ENCODE measurements at places on chromosomes 1 and 21. TPM values are rescaled to one million over a fixed set of nuclear protein-coding genes. Genes with fewer than 3 reads are reported as not detected.
A peak's percentile ranks its signal among the peaks of the same experiment; 100 is the strongest.

- no peak for DNase-seq
These were observed at the start of gene MMP23B for GRCh38 chr1:1631782-1632420. TSS of gene MMP23B (plus strand) at chr1:1632173. CDS start at chr1:1632219, 46 bp downstream.

Gene BATF3
- 1.0 TPM for total RNA-seq

Gene PAPPA2
- total RNA-seq = 1.2 TPM

DNA sequence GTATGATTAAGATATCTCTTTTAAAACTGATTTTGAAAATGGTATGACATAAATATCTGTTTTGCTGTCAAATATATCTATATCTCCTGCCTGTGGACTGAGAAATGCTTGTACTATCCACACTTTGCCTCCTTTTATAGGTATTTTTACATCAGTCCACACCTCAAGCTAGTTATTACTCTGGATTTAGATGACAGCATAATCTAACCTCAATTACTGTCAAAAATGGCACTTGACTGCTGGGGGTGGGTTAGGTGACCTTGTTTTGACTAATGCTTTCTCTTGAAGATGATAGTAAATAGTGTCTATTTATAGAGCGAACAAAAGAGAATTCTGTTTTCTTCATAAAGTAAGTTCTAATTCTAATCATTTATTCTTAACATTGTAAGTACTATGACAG lies 9.1 kb downstream of the ADGRL2 start:
- no peak for DNase-seq

Gene ORC1
- total RNA-seq = 0.73 TPM

GRCh38 chr1:156475568-156476500 lies 24.7 kb downstream of the MEF2D start:
- DNase-seq = peak; percentile 60

Gene PARS2
- total RNA-seq = 7.8 TPM

DNA sequence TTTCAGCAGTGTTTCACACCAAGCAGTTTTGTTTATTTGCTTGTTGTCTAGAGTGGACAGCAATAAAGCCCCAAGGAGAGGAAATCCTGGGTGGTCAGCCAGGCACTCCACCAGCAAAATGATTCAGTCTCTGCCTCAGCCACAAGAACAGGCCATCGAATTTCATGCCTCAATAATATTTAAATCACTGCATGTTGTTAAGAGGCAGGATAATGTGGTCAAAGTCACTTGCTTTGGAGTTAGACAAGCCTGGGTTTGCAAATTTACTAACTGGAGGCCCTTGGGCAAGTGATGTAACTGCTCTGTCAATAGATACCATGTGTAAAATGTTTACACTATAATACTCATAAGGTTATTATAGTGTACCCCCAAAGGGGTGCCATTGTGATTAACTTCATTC lies 349.6 kb downstream of the LMO4 start:
- DNase-seq = no peak

Gene OR2T29
- total RNA-seq = not detected

DNA sequence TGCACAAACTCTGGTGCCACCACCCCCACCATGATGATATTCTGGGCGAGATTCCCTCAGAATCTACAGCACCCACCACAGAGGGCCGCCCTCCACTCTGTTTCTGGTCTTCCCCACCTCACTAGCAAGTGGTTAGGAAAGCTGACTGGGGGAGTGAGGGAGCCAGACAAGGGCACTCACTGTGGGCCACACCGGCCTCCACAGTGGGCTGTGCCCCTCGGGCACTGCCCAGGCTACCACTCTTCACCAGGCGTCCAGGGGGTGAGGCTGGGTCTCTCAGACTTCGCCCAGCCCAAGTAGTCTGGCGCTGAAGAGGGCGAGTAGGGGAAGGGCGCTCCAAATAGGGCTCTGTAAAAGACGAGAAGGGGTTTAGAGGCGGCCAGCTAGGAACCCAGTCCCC lies 11.2 kb upstream of the GATAD2B start:
- no peak for DNase-seq

Gene OR10Z1
- total RNA-seq = not detected

- DNase-seq = no peak
These were observed 106.5 kb upstream of the COL24A1 start for GRCh38 chr1:86263101-86263500.

DNA sequence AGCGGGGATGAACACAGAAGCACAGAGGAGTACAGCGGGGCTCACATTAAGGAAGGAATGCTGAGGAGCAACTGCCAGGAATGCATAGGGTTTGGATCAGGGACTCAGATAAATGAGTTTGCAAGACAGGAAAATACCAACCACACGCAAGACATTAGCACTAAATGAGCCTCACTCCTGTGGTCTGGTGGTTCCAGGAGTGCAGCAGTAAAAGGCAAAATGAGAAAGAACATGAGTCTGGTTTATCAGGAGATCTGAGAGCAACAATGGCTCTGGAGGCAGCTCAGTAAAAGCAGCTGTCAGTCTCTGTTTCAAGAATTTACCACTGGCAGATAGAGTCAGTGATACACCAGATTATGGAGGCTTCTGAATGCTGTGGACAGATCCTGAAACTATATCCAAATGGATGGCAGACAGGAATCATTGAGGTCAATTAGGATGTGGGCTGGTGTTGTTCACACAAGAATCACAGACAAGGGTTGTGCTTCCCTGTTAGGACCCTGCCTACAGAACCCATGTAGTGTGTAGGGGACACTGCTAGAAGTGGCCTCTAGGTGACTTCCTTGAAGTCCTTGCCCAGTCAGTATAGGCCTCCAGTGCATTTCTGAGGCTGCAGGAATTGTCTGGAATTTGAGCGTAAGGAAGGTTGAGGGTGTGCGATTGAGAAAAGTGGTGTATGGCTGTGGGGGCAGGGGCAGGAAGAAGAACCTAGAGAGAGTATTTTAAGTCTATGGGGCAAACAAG lies 50.3 kb downstream of the CASQ2 start:
- no peak for DNase-seq

- DNase-seq = no peak
These were observed 21.8 kb downstream of the TRABD2B start for GRCh38 chr1:47975302-47975921.

Gene AKIRIN1
- total RNA-seq = 34.7 TPM

Gene GPR37L1
- total RNA-seq = not detected

- DNase-seq = no peak
These were observed 463.9 kb downstream of the OMA1 start for GRCh38 chr1:58082596-58082995.

DNA sequence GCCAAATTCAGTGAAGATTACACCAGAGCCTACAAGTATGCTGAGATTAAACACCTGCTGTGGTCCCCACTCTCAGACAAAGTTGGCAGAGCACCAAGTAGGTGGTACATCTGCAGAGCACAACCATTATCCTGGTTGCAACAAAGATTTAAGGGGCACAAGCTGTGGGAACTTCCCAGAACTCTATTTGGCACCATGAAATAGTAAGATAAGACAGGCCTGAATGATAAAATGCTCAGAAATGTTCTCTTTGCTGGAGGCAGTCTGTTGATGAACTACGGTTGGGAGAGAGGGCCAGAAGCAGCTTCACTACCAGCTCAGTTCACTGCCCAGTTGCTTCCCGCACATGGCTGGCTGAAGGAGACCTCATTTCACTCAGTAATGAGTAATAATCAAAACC lies 19.9 kb downstream of the RPL5 start:
- DNase-seq = no peak

GRCh38 chr1:39637361-39637760 lies 2.1 kb downstream of the HEYL start:
- no peak for DNase-seq

GRCh38 chr1:39662861-39663260 lies 9.0 kb downstream of the NT5C1A start:
- DNase-seq = no peak

Gene PRAMEF27
- not detected for total RNA-seq

DNA sequence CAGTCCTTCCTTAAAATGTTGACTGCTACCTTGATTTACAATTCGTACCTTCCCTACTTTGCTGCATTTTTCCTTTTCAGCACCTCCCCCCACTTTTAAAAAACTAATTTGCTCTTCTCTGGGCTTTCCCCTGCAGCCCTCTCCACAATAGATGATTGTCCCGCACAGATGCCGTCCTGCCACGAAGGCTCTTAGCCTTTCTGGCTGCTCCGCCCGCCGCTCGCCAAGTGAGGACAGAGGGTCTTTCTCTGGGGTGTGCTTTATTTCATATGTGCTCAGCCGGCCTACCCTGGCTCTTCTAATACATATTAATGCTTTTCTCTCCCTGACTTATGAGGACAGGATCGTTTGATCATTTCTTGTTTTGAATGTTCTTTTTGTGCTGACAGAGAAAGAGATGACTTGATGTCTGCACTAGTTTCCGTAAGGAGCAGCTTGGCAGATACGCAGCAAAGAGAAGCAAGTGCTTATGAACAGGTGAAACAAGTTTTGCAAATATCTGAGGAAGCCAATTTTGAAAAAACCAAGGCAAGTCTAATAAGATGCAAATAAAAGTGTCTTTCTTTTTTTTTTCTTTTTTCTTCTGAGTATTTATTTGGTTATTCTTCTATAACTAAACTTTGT lies 60.6 kb downstream of the SDCCAG8 start:
- peak; percentile 30 for DNase-seq

Gene TEX38
- not detected for total RNA-seq

- DNase-seq = no peak
These were observed 522.4 kb downstream of the MATN1 start for GRCh38 chr1:30201015-30201414.

- DNase-seq = no peak
These were observed 217.5 kb upstream of the PLXNA2 start for GRCh38 chr1:208461680-208462079.

DNA sequence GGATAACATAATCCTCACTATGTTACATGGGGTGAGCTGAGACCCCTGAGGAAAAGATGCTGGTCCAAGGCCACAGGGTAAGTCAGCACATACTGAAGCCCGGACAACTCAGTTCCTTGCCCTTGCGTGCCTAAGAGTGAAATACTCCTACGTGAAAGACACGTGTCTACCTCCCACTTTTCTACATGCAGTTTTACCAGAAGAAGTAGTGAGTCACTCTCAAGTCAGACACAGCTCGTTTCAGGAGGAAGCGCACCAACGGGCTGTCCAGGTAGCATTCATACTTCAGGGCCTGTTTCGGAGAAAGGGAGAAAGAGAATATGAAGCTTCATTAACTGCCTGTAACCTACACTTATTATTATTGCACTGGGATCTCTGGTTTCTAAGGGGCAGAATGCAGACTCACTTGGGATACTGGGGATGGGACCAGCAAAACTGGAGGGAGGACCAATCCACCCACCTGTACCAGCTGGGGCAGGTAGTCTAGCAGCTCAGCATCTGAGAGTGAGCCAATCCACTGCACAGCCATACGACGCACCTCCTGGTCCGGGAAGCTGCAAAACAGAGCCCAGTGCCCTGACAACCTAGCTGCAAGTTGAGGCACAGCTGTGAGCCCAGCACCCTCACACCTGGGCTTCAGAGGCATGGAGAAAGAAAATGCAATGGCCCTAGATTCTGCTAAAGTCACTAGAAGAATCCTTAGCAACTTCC lies 32.4 kb upstream of the PPP1R15B start:
- DNase-seq = no peak

Gene LCE1A
- not detected for total RNA-seq

Gene LCE3B
- not detected for total RNA-seq

Gene XCL2
- total RNA-seq = not detected

DNA sequence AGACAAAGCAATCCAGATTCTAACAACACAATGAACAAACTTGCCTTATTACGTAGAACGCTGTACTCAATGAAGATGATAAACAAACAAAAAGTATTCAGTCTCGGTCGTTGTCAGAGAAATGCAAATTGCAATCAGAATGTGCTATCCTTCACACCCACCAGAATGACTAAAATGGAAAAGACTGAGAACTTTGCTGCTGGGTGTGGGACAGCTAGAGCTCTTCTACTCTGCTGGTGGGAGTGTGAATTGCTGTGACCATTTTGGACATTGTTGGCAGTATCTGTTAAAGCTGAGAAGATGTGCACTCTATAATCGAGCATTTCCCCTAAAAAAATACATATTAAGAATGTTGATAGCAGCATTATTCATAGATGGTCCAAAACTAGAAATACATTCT lies 111.4 kb downstream of the PEX14 start:
- DNase-seq = no peak

- no peak for DNase-seq
These were observed 21.6 kb downstream of the FOXD3 start for GRCh38 chr1:63343922-63344321.

- no peak for DNase-seq
These were observed 2.9 kb downstream of the ZNF672 start for GRCh38 chr1:248840946-248841345.

GRCh38 chr1:54355931-54356679 lies 50.1 kb downstream of the SSBP3 start:
- DNase-seq = no peak

Gene CR1L
- total RNA-seq = not detected

GRCh38 chr1:48048064-48048463 lies 50.9 kb upstream of the TRABD2B start:
- no peak for DNase-seq

DNA sequence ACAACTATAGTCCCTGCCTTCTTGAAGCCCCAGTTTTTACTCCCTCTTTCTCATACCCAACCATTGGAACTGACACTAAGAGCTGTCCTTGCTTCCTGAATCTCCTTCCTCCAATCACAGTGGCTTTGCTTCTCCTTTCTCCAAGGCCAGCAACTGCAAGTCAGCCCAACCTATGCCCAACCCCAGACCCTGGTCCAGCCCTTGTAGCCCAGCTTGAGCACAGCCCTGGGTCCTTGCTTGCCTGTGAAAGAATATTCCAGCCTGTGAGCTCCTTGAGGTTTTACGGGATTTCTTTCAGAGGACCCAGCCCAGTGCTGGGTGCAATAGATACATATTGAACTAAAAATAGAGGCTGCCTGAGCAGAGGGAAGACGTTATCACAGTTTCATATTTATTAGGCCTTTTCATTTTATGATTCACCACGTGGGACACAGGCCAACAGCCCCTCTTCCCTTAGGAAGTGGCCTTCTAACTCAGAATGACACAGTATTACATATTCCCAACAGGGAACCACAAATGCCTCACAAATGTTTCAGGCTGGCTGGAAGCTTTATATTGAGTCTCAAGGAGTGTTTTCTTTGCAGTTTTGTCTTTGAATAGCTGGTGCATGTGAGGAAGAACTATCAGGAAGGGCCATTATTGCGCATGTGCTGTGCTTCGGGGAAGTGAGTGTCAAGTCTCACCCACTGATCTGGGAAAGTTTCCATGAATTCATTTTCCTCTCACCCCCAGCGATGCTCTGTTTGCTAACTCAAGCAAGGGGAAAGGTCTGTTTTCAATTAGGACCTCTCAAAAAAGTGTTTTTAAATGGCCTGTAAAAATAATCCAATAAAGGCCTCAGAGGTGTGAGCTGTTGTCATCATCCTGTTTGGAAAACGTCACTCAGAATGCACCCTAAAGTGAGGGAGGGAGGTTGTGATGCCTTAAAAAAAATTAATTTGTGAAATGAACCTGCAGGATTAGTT lies 92.3 kb upstream of the NFIA start:
- no peak for DNase-seq

Measured in breast epithelium (tissue), 4 donors.